ENCODE measurements at places on chromosomes 3 and 15.

DNA sequence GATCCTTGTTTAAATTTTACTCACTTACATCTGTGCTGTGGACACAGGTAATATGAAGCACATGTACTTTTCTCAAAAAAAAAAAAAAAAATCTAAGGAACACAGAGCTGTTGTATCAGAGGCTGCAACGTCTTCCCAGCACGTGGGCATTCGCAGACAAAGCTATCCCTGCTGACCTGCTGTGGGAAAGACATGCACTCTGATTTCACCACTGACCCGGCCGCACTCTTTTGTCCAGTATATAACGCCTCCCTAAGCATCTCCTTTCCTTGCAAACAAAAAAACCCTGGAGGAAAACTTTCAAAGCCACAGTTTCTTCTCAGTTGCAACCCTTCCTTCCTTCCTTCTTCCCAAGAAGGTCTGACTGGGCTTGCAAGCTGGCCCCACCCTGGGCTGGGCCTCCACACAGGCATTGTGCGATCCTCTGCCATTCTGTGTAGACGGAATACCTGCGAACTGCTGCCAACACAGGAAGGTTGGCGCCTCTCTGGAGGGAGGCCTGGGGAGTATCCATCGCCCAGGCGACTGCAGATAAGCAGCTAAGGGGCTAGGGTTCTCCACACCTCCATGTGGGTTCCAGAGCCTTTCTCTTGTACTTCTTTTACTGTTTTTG, 50.8 kb downstream of the SLC12A8 start:
- no peak for DNase-seq

DNA sequence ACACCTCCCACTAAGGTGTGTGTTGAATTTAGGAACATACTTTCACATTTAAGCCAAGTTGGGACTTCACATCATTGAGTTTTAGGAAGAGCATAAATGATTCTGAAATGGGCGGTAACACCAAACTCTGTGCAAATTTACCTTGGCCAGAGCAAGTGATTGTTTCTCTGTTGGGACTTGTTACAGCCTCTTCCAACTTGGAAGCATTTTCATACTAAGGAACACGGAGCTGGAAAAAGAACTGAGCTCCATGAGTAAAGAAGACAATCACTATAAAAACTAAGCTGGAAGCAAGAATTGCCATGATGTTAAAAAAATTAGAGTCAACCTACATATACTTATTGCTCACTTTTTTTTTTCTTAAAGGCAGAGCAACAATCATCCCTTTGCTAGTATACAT, 371.3 kb downstream of the ERC2 start:
- no peak for DNase-seq

- DNase-seq = no peak
Observed at GRCh38 chr3:46321461-46322104, 32.3 kb upstream of the CCR2 start.

DNA sequence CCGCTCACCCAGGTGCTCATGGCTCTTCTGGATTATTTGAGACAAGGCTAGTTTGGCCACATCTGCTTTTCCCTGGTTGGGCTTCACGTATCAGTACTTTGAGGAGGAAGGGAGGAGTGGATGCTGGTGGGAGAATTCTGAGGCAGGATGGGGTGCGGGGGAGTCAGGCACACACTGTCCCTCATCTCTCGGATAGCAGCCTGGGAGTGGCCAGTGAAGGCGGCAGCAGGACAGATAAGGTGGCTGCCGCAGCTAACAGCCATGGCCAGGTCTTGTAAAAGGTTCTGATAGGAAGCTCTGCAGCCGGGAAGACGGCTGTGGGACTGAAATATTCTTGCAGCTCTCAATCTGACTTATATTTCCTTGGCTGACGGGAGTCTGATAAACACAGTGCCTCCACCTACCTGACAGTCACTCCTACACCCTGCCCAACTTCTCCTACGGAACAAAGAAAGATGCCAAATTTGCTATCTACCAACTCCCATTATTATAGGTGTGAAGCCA, 87.3 kb downstream of the MESD start:
- no peak for DNase-seq

- no peak for DNase-seq
Observed at GRCh38 chr15:47964229-47964628, 156.6 kb upstream of the SLC24A5 start.

DNA sequence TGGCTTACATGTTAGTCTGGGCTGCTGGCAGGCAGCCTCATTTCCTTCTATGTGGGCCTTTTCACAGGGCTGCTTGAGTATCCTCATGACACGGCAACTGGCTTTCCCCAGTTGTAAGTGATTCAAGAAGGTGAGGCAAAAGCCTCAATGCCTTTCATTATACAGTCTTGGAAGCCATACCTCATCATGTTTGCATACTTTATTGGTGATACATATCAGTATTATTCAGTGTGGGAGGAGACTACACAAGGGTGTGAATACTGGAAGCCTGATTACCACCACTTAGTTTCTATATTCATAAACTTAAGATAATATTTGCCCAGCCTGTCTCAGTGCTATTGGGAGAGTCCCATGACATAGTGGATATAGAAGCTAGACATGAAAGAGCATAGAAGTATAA, 346.8 kb downstream of the SOX2 start:
- no peak for DNase-seq

GRCh38 chr3:32733631-32734229, 48.7 kb downstream of the CNOT10 start:
- peak; percentile 53 for DNase-seq

DNA sequence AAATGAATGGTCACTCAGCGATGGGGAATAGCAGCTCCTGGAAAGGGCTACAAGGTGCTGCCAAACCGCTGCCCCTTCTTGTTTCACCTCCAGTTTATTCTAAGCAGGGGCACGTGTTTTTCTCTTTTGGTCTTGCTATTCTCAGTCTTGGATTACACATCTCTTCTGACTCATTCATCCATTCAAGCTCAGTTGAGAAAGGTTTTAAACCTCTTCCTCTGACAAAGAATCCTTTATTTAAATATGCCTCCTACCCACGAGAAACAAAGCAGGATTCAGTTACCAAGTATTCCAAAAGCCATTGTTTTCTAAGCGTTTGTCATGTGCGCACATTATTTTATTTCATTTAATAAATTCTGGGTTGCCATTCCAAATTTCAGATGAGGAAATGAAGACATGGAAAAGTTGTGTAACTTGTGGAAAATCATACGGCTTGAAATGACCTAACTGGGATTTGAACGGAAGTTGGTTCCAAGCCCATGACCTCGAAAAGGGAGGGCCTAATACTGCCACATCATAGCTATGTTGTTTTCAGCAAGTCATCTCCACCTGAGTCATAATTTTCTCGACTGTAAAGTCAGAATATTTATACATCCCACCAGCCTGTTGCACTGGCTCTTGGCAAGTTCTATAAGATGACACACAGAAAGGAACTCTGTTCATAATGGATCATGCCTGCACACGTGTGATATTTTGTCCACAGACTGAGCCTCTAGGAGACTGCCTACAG, 292.0 kb upstream of the SLCO3A1 start:
- DNase-seq = peak; percentile 14

GRCh38 chr15:43153269-43153668, 19.9 kb downstream of the TMEM62 start:
- DNase-seq = no peak

DNA sequence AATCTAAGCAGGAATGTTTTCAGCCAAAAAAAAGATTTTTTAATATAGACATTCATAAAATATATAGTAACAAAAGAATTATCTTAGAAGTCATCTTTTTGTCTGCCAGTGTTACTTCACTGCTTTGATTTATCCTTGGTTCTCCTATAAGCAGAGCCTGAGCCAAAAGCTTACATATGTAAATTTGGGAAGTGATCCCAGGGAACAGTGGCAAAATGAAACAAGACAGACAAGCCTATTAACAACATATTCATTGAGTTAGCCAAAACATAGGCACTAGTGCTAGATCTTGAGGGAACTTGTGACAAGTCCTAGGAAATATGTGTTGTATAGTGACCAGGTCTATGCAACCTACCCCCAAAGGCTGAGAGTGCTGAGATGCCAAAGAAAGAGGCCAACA, 11.3 kb downstream of the GTPBP8 start:
- DNase-seq = no peak

Data from kidney capillary endothelial cell (primary cell).